NB4 (cell line): ENCODE measurements at places on chromosomes 1 and 21.

DNA sequence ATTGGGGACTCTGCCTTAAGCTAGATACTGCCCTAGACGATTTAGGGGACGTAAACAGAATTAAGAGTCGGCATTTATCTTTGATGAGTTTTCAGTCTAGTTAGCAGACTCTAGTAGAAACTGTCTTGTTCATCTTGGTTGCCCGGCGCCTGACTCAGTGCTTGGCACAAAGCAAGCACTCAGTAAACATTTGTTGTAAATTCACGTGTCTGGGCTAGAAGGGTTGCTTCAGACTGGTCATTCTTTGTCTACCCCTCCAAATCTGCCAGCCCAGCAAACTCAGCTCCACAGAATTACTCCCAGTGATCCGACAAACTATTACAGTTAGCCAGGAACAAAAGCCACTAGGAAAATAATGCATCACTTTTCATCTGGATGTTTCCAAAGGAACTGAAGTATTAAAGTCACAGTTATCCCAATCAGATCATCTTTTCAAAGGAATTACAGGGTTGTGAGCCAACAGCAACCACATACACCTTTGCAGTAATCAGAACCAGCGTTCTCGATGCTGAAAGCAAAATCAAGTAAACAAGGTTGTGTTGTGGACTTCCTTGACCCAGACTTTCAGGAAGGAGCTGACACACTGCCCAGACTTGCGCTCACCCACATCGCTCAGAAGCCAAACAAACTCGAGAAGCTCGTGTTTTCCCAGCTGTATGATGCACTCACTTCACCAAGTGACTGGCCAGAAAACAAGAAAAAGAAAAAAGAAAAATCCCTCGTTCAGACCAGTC lies 66.5 kb upstream of the GADD45A start:
- DNase-seq: no peak

- DNase-seq: no peak
Observed at GRCh38 chr1:110255392-110255787, 45.3 kb downstream of the KCNC4 start.

- DNase-seq: no peak
Observed at GRCh38 chr1:185532856-185533255, 201.3 kb upstream of the HMCN1 start.

DNA sequence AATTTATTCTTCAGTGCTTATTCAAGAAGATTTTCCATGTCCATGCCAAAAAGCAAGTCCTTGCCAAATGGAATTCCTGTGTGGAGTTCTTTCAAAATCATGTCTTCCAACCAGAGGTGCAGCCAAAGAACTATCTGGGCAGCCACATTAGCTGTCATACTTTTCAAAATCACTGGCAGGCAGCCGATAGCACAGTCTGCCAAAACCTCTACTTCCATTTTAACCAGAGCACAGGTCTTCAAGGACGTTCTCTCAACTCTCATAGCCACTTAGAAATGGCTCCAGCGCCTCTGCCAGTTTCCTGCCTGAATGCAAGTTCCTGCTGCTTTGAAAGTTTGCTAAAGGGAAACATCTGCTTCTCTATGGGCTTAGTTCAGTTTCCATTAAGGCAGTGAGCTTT lies 975.7 kb upstream of the ADGRL4 start:
- DNase-seq: no peak

DNA sequence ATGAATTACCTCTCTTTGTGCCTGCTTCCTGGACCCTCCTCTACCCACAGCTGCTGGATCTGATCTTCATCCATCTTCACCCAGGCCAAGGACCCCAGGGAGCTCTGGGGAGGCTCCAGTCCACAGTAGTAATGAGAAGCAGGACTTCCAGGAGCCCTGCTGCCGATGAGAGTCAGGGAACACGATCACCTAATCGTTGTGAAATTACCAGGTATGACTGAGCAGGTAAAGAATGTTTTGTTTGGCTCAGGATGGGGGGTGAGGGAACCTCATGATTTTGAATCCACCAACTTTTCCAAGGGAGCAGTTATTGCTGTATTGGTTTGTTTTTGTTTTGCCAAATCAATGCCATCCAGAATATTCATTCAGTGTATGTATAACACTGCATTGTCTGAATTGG lies 454.0 kb downstream of the PLPP3 start:
- no peak for DNase-seq

DNA sequence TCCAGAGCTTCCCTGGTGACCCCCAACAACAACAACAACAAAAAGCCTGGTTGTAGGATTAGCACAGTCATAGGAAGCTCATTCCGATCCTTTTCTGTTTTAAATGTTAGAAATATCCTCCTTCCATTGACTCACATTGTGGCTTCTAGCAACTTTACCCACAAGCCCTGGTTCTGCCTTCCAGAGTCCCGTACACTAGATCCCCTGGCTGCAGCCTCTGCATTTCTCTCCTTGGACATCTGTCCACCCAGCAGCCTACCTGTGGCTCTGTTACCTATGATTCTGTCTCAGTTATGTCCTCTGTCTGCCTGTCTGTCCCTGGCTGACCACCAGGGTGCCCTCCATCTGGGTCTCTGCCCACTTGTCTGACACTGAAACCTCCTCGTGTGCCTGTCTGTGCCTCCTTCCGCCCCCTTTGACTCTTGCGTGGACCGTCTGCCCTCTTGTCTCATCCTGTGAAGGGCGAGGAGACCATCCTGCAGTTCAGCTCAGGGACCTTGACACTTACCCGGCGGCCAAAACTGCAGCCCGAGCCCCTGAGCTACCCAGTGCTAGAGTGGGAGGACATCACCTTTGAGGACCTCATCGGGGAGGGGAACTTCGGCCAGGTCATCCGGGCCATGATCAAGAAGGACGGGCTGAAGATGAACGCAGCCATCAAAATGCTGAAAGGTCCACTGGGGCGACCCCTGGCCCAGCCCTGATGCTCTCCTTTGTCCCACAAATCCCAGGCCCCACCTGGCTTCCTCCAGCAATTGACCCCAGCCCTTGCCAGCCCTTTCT lies 16.1 kb downstream of the TIE1 start:
- DNase-seq: no peak

DNA sequence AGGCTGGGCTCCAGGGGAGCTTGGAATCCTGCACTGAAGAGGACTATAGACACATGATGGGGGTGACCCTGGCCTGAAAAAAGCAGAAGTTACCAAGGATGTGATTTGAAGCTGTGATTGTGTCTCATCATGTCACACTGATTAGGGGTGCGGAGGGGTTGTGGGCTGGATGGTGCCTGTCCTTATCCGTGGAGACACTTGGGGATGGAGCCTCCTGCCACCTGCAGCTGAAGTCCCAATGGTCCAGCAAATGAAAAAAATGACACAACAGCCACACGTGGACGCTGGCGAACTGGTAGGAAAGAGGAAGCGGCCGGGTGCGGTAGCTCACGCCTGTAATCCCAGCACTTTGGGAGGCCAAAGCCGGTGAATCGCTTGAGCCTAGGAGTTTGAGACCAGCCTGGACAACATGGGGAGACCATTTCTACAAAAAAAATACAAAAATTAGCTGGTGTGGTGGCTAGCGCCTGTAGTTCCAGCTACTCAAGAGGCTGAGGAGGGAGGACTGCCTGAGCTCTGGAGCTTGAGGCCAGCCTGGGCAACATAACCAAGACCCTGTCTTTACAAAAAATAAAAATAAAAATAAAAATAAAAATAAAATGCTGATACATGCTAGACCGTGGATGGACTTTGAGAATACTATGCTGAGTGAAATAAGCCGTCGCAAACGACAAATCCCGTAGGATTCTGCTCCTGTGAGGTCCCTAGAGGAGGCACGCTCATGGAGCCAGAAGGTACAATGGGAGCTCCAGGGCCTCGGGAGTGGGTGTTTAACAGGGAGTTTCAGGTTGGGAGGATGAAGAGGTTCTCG lies 838 bp upstream of the IBA57 start:
- DNase-seq: peak; percentile 75

DNA sequence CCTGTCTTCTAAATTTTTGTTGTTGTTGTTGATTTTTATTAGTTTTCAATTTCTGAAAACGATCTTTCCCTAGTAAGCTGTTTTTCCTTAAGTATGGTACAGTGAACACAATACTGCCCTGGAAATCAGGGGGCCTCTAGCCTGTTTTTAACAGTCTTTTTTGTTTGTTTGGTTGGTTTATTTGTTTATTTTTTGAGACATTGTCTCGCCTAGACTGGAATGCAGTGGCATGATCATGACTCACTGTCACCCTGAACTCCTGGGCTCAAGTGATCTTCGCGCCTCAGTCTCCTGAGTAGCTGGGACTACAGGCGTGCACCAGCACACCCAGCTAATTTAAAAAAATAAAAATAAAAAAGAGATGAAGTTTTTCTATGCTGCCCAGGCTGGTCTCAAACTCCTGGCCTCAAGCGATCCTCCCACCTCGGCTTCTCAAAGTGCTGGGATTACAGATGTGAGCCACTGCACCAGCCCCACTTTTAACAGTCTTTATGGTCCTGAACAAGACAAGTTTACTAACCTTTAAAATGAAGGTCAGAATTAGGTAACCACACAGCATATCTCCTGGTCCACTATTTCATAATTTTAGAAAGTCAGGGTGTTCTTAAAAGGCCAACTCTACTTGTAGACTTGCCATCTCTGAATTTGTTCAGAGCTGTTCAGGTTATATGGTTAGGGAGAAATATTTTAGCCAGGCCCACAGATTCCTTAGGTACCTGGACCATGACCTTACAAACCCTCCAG lies 35.4 kb downstream of the TBCE start:
- DNase-seq: no peak

DNA sequence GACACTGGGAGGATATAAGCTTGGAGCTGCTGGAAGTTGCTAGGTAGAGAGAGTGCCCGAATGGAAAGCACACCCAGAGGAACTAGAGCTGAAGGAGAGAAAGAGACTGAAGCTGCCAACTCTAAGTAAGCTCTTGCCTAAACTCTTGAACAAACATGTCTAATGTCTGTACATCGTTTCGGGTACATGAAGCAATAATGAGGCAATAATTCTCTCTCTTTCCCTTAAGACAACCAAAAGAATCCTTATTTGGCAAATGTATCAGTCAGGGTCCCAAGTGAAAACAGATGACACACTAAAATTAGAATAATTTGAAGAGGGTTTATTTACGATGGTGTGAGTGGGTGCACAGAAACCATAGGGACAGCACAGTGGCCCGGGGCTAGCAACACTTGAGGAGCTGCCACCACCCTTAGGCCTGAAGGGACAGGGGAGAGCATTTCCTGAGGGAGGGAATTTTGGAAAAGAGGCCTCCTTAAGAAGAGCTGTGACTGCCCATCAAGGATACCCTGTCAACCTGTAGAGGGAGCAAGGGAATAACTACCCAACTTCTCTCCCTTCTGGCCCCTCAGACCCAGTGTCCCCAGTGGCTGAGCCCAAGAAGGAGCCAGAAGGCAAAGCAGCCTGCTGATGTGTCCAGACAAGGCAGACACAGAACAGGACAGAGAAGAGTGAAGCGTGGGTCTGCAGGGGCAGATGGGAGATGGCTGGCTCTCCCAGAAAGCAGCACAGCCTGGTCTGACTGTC lies 36.1 kb upstream of the KHDRBS1 start:
- DNase-seq: peak; percentile 44

DNA sequence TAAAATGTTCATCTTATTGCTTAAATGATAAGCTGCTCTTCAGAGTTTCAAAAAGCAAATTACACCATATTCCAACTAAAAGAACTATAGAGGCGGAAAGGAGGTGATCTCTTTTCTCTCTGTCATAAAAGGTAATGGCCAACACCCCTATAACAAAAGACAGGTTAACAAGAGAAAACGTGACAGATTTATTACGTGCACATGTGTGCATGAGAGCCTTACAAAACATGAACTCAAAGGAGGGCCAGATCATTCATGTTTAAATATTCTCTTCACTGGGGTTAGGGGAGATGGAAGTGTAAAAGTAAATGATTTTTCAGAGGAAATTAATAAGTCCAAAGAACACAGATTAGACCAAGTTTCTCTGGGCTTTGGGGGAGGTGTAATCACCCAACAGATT lies 26.5 kb upstream of the FMO2 start:
- DNase-seq: no peak

DNA sequence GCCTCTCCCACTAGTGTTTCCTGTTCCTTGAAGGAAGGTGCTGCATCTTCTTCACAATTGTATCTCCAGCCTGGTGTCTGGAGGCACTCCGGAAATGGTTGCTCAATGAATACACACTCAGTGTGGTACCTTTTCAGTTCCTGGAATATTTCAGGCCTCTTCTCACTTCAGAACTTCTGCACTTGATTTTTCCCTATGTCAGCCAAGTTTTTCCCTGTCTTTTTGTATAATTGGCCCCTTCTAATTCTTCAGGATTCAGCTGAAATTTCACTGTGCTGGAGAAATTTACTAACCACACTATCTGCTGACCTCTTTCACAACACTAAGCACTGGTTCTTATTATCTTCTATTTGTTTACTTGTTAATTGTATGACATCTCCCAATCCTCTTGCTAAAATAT lies 61.2 kb upstream of the MAP10 start:
- DNase-seq: no peak

DNA sequence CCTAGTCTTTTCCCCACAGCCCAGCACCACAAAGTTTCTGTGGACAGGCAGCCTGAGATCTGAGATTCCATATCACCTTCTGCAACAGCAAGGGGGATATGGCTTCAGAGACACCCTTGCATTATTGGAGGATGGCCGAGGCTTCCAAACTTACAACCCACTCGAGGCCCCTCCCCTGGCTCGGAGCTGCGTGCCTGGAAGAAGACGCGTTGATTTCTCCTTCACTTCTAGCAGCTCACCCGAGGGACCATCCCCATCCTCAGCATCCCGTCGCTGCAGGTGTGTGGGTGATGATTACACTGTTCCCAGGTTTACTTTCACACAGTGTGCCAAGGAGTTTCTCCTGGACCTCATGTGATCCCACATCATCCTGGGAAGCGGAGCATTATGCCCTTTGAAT lies 277.9 kb downstream of the MATN1 start:
- no peak for DNase-seq

GRCh38 chr1:40477678-40478053 lies 576 bp downstream of the ZFP69 start:
- peak; percentile 67 for DNase-seq

- DNase-seq: no peak
Observed at GRCh38 chr1:172778456-172779455, 119.9 kb downstream of the FASLG start.

DNA sequence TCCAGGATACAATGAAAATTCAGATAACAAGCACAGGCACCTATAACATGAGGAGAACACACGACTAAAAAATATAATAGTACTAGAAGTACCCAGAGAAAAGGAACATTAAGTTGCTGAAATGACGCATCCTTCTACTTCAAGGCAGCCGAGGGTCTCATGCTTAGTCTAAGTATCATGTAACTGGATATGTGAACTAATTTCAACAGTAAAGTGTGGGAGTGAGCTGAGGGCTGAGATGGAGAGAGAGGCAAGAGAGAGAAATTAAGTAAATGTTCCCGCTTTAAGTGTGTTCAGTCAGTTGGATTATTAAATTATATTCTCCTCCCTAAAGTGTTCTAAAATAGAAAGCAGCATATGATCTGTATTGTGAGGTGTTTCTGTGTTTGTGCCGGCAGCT lies 152.2 kb upstream of the KRTAP19-8 start:
- no peak for DNase-seq

- peak; percentile 16 for DNase-seq
Observed at GRCh38 chr1:86154571-86155050, 2.0 kb downstream of the COL24A1 start.

- DNase-seq: no peak
Observed at GRCh38 chr21:15272171-15272570, 207.4 kb upstream of the NRIP1 start.

GRCh38 chr1:152111515-152111968 lies 3.7 kb downstream of the TCHH start:
- no peak for DNase-seq
